Stimulated activated CD8-positive, alpha-beta memory T cell treated with anti-CD3 and anti-CD28 coated beads, Interleukin-15, amount 100 ng/mL, for 48 hours (primary cell): ENCODE measurements at places on chromosomes 16 and 17.

DNA sequence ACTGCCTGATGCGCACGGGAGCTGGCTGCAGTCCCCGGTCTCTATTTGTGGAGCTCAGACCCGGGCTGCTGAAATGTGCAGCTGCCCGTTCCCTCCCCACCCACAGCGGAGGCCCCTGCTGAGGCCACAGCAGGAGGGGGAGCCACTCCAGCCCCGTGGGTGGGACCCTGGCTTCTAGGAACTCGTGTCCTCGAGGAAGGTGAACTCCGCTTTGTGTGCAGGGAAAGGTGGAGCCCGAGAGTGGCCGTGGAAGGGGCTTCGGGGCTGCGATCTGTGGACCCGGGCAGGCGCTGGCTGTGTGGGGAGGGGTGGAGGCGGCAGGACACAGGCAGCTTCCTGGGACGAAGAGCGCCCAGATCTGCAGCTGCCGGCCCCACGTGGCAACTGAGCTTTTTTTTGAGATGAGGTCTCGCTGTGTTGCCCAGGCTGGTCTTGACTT lies 2.9 kb downstream of the CCDC154 start:
- DNase-seq: no peak

GRCh38 chr17:21396237-21396636 lies 20.1 kb downstream of the KCNJ12 start:
- no peak for DNase-seq

- no peak for DNase-seq
These were observed 290 bp downstream of the TOB1 start for GRCh38 chr17:50865868-50866260.

GRCh38 chr17:70313086-70313852 lies 143.9 kb downstream of the KCNJ2 start:
- DNase-seq: no peak

- no peak for DNase-seq
These were observed 70.1 kb upstream of the CREBBP start for GRCh38 chr16:3950343-3951193.

DNA sequence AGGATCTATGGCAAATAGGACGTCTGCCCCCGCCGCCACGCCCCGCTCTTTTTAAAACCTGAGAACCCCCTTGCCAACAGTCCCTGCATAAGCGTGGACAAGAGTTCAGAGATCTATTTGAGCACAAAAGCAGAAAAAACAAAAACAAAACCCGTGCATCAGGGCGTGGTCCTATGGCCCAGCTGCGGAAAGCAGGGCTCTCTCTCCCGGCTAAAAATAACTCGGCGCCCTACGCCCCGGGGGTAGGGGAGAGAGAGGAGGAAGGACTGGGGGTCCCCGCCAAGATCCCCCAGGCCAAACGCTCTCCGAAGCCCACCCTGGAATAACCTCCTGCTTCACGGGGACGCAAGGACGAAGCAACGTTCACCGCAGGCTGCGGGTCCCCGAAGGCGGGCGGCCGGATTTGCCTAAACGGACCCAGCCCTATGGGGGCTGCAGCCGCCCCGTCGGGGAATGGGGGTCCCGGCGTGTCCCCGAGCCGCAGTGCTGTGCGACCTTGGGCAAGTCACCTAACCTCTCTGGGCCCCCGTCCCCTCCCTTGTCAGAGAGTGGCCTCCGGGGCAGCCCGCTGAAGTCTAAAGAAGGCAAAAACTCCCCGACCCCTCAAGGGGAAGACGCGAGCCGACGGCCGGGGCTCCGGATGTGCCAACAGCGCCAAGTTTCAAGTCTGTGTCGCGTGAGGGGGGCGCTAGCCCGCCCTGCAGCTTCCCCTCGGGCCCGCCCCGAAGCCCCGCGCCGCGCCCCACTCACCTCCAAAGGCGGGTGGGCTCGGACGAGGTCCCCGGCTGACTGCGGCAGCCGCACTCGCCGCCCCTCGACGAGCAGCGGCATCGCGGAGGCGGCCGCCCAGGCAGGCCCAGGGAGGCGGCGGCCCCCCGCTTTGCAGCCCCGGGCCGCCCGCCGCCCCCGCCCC lies 477 bp downstream of the NTAN1 start:
- no peak for DNase-seq
